ENCODE measurements at places on chromosomes 5 and 9.

DNA sequence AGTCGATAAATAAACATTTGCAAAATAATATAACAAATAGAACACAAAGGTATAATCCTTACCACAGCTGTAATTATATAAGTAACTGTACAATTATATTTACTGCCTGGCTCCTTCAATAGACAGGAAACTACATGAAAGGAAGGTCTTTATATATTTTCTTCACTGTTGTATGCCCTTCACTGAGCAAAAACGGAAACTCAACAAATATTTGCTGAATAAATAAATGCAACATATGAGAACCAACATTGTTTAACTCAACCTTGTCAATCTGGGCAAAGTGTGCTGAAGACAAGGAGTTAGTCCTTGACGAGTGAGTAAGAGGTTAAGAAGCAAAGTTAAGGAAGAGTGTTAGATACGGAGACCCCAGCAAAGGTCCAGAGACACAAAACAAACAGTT lies 22.6 kb downstream of the PSMD5 start:
- no peak for DNase-seq

DNA sequence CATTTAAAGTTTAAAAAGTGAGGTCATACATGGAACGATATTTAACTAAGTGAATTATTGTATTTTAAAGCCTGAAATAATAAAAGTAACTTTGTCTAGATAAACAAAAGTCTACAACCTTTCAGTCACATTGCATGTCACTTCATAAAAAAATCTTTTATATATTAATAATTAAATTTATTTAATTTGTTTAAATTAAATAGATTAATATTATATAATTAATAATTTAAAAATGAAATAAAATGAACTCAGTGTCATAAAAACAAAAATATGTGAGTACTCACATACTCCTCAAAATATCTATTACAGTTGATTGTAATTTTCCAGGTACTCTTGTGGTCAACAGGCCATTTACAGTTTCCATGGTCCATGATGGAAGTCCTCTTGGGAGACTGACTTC lies 11.2 kb downstream of the GABRG2 start:
- no peak for DNase-seq

DNA sequence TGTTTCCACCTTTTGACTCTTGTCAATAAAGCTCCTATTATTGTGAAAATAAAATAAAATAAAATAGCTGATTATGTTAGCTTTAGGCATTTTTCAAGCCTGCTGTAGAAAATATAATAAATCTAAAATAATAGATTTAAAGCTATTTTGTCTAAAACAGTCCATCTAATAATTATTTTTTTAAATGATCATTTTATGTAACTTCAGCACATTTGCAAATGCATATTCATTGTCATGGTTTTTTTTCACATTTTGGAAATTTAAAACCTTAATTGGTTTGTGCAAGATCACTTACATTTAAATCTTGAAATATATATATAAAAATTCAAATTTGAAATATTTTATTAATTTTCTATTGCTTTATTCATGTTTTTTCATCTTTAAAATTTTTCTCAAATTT lies 159.8 kb downstream of the ADGRV1 start:
- DNase-seq, result no peak

GRCh38 chr5:1983401-1983800 lies 100.7 kb upstream of the IRX4 start:
- no peak for DNase-seq

DNA sequence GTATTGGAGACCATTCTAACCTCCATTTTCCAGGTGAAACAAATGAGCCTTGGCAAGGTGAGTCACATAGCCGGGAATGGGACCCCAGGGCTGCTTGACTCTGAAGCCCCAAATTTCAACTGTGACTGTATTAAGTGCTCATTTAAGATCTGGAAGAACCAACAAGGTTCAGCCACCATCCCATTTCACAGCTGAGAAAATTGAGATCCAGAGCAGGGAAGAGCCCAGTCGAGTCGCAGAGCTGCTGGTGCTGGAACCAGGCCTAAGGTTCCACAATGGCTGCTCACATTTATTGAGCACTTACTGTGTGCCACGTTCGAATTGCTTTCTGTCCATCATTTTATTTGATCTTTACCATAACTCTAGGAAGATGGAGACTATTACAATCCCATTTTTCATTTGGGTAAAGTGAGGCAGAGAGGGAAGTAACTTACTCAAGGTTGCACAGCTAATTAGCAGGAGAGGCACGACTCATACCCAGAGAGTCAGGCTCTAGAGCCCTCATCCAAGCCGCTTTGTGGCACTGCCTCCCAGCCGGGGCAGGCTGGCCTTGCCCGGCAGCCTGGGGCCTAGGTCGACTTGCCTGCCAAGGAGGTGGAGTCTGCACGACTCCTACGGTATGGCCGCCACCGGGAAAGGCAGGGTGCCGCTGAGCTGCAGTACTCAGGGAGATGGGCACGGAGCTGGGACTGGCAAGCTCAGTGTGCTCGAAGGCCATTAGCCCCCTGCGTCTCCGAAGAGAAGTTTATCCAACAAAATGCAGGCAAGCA lies 4.3 kb upstream of the NTNG2 start:
- DNase-seq, result no peak

- DNase-seq, result no peak
Observed at GRCh38 chr5:68303038-68303738, 87.6 kb downstream of the PIK3R1 start.

GRCh38 chr5:148620696-148621095 lies 33.6 kb downstream of the HTR4 start:
- no peak for DNase-seq

- no peak for DNase-seq
Observed at GRCh38 chr5:174737330-174737729, 12.9 kb downstream of the MSX2 start.

DNA sequence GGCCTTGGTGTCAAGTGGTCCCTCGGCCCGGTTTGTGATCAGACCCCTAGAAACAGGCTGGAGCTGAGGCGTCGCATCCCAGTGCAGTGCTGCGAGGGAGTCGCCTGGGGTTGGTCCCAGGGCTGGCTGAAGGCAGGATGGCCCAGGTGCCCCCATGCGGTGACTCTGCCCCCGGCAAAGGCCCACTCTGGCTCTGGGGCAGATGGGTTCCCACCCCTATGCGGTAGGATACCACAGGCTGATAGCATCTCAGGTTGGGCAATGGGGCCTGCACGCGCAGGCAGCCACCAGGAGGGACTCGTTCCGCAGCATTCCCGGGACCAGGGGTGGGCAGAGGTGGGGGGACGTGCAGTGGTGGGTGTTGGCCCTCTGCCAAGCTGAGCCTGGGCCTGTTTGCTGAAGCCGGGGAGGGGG lies 86.0 kb downstream of the RXRA start:
- no peak for DNase-seq

GRCh38 chr5:5795074-5795771 lies 372.7 kb downstream of the ICE1 start:
- DNase-seq, result no peak

DNA sequence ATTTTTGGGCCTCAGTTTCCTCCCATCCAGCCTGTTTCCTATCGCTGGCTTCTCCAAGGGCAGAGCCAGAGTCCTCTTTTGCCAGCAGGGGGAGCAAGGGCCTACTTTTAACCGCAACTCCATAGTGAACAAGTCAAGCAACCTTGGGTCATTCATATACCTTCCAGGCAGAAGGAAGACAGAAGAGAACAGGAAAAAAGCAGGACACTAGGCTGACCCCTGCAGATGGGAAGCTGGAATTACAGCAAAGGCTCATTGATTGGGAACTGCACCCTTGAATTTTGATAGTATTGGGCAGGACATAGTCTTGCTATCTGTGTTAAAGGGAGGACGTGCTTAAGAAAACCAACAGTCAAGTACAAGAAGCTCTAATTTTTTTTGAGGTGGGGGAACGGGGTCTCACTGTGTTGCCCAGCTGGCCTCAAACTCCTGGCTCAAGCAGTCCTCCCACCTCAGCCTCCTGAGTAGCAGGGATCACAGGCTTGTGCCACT lies 30.1 kb downstream of the QRFP start:
- peak; percentile 27 for DNase-seq

DNA sequence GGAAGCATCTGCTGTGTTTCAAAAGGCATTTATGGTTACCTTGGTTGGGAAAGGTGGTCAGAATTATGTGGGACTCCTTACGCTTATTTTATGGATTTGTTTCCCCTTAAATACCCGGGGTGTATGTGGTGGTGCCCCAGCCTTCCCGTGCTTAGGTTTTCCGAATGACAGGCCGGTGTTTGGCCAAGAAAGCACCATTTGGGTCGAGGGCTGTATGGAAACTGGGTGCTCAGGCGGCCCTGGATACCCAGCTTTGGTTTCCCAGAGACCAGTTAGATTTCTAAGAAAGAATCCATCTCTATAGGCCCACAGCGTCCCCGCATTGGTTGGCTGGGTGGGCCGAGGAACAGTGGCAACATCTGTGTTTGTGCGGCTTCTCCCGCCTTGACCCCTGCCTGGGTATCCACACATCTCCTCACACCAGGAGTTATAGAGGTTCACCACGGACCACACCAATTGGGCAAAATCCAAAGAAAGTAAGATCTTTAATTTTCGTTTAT lies 868 bp downstream of the ARHGEF28 start:
- DNase-seq, result no peak

GRCh38 chr9:136978073-136978864 lies 965 bp downstream of the PTGDS start:
- peak; percentile 52 for DNase-seq

DNA sequence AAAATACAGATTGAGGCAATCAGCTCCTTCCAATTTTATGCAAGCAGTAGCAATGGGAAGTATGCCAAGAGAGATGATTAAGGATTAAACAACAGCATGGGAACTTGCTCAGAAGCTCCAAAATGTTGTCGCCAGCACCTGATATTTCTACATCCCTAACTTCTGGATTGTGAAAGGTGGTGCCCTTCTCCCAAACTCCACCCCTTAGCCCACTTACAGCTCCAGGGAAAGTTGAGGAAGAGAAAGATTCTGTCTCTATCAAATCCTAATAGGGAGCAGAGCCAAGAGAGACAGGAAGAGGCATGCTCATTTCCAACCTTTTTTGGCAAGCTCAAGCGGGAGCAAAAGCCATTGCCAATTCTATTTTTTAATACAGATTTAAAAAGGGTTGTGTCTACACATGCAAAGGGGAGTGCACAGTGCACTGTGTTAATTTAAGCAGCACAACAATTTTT lies 92.4 kb upstream of the NR3C1 start:
- no peak for DNase-seq

GRCh38 chr9:100350188-100350587 lies 2.6 kb downstream of the TEX10 start:
- no peak for DNase-seq

- no peak for DNase-seq
Observed at GRCh38 chr5:128376577-128376976, 161.5 kb downstream of the FBN2 start.

GRCh38 chr9:99076483-99077171 lies 28.3 kb upstream of the TGFBR1 start:
- peak; percentile 22 for DNase-seq

DNA sequence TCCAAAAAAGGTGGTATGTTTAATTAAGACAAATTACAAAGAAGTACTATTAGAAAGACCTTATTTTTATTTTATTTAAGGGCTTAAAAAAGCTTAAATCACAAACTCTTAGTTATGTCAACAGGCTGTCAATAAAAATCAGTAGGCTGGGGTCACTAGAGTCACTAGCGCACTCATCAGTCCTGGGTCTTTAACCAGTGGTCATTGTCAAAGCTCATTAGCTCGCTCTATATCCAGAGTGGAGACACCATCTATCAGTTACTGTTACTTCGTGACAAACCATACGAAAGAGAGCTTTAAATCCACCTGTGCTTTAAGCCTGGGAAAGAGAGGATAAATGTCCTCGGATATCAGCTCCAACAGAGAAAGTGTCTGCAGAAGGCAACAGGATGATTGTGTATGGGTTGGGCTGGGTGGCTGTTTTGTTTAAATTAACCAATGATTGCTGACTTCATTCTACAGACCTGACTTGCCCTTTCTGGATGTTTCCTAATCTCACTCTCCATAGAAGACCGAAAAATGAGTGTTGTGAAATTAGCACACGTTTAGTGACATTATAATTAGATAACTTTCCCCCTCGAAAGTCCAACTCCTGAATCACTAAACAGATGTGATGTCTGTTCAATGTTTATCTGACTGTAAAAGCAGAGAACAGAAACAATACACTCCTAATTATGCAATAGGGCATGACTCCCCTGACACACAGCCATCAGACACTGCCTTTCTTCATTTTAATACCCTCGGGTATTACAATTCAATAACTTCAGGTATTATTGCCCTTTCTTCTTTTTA lies 123.6 kb upstream of the TNPO1 start:
- no peak for DNase-seq

DNA sequence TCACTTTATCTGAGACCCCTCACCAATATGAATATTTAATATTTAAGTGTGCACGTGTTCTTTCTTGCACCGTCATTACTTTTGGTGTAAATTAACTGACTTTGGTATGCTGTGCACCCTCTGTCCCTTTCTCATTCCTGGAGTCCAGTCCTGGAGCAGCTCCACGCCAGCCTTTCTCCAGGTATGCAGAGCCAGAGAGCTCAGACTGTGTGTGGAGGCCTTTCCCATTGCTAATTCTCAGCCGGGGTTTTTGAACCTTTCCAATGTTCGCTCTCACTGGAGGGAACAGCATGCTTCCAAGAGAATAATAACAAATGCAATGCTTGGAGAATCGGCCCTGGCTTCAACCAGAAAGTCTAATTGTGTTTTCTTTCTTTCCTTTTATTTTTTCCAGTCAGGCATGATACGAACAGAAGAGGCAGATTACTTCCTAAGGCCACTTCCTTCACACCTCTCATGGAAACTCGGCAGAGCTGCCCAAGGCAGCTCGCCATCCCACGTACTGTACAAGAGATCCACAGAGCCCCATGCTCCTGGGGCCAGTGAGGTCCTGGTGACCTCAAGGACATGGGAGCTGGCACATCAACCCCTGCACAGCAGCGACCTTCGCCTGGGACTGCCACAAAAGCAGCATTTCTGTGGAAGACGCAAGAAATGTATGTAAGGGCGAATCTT lies 41.7 kb downstream of the ADAMTS16 start:
- no peak for DNase-seq

GRCh38 chr5:111389390-111390082 lies 122.8 kb downstream of the STARD4 start:
- no peak for DNase-seq

DNA sequence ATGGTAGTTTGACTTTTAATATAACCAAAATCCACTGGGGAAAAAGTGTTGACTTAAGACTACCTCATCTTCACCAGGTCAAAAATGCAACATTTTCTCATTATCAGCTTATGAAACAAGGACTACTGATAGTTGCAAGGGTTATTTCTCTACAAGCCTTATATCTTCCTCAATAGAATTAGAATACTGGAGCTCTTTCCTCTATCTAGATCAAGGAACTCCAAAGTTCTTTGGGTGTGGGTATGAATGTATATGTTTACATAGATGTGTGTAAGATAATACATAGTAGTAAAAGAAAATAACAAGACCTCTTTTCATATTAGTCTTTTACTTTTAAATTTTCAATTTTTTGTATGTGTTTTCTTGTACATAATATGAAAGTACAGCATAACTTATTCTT lies 244.5 kb downstream of the MLLT3 start:
- no peak for DNase-seq
